ENCODE measurements at places on chromosomes 13 and 19.

- peak; percentile 3 for DNase-seq
Observed at GRCh38 chr19:30930941-30931706, 418.1 kb downstream of the TSHZ3 start.

DNA sequence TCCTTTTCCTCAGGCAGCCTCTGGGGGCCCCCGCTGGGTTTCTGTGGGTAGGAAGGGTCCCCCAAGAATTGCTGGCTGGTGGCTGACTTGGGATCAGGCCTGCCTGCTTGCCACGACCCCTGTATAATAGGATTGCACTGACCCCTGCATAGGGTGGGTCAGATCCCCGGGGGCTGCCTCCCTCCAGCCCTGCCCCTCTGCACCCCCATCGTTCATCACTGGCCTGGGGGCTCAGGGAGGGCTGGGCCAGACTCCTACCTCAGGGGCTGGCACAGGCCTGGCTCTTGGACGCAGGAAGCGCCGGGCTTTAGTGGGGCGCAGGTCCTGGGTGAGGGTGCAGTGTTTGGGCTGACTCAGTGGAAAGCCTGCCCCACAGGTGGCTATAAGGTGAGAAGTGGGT is 10.6 kb downstream of the NDUFB7 start:
- no peak for DNase-seq

- peak; percentile 14 for DNase-seq
Observed at GRCh38 chr13:45412274-45413049, 5.7 kb downstream of the SLC25A30 start.

- DNase-seq = peak; percentile 89
Observed at GRCh38 chr19:40403262-40403984, 9.8 kb downstream of the PRX start.
